Right renal pelvis (tissue), 4 donors: ENCODE measurements at places on chromosomes 6 and 20. TPM values are rescaled to one million over a fixed set of nuclear protein-coding genes. Genes with fewer than 3 reads are reported as not detected.

TASP1 gene
- 14.4 TPM for polyA plus RNA-seq

SMOC2 gene
- polyA plus RNA-seq, result 26.2 TPM

MTFR2 gene
- polyA plus RNA-seq, result 2.2 TPM

HLA-DQB1 gene
- polyA plus RNA-seq, result 8.3 TPM

TNFRSF21 gene
- polyA plus RNA-seq, result 42.8 TPM

TFAP2C gene
- polyA plus RNA-seq, result 0.82 TPM

HLA-DOB gene
- polyA plus RNA-seq, result not detected

TFEB gene
- 9.4 TPM for polyA plus RNA-seq

FAM83D gene
- polyA plus RNA-seq, result 14.6 TPM

EGFL8 gene
- 31.6 TPM for polyA plus RNA-seq

TRIM15 gene
- 0.22 TPM for polyA plus RNA-seq

CCN6 gene
- 2.8 TPM for polyA plus RNA-seq

NINL gene
- polyA plus RNA-seq, result 39.2 TPM

RNF39 gene
- 1.3 TPM for polyA plus RNA-seq

HLA-DRB1 gene
- polyA plus RNA-seq, result 52.1 TPM
